Stimulated activated CD8-positive, alpha-beta memory T cell treated with anti-CD3 and anti-CD28 coated beads, Interleukin-2, amount 100 ng/mL, for 1 hour (primary cell): ENCODE measurements at places on chromosomes 5 and 9.

DNA sequence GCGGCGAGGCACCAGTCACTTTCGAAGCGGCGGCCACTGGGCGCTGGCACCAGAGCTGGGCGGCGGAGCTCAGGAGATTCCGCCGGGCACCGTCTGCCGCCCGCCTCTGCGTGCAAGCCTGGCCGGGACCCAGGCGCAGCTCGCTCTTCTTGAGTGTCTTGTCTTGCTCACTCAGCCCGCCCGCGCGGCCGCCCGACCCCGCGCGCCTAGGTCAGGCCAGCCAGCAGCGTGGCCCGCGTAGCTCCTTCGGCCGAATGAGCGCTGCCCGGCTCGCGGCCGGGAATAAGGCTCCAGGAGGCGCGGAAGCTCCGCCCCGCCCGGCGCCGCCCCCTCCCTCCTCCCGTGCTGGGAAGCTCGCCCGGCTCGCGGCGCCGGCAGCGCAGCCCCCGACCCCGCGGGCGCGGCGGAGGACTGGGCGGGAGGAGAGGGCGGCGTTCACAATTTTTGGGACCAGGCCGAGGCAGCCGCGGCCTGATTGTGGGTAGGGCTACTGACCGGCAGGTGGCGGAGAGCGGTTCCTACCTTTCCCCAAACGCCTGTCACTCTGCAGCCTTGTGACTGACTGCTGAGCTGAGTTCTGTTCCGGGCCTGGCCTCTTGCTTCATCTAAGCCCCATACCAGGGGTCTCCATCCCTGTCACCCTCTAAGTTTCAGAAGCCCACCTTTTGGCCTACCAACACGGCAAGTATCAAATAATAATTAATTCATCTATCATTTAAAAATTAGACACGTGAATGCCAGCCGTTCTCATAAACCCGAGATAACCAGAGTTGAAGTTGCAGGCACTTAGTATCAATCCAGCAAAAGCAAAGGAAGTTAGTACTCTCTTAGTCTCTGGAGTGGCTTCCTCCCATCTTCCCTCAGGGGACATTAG lies at the start of gene HBEGF:
HBEGF (minus strand) TSS at position 256 of the 874 bp plus-strand sequence. CDS start 275 bp downstream, outside the sequence.
- no peak for DNase-seq

GRCh38 chr5:446883-447263 lies 3.9 kb downstream of the EXOC3 start:
- DNase-seq: no peak

DNA sequence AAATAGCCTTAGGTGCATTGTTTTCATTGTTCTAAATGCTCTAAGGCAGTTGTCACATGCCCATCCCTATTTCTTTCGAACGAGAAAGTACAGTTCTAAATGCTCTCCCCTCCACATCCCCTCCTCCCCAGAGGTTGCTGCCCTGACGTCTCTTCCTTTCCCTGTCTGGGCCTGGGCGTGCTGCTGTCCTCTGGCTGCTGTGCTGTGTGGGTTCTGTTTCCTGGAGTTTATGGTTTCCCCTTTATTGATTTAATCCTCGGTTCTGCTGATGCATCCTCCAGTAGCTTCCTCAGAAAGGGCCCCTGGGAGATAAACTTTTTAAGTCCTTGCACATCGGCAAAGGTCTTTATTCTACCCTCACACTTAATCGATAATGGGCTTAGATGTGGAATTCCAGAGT lies 48.8 kb downstream of the MVB12B start:
- DNase-seq: no peak

DNA sequence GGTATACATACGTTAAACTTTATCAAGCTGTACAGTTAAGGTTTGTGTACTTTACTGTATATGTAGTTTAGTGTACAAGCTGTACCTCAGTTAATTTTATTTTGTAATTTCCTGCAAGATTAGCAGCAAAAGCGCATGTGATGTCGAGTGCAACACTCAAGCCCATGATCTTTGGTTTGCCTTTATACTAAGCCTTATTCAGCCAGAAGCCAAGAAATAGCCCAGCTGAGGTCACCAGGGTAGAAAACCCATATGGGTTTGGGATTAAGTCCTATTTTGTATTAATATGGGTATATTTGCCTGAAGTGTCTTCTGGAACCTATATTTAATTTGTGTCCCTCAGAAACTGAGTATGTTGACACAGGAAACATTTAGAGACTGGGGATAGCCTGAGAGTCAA lies 59.3 kb downstream of the ZFAND5 start:
- no peak for DNase-seq

- no peak for DNase-seq
These were observed 124.9 kb downstream of the SLC12A2 start for GRCh38 chr5:128208436-128208835.

GRCh38 chr5:115785381-115786065 lies 30.9 kb downstream of the CDO1 start:
- DNase-seq: no peak

DNA sequence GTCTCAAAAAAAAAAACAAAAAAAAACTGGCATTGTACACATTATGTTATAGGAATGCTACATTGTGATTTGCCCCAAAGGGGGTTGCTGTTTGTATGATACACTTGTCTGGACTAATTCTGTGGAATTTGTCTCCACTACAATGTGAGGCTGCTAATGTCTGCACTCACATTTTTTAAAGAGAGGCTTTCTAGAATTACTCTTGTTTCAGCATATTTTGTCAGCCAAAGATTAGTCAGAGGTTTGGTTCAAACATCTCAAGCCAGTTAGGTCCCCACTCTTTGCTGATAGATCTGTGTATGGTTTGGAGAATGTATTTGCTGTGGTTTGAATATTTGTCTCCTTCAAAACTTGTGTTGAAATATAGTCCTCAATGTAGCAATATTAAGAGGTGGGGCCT lies 59.3 kb upstream of the ZNF169 start:
- DNase-seq: no peak

DNA sequence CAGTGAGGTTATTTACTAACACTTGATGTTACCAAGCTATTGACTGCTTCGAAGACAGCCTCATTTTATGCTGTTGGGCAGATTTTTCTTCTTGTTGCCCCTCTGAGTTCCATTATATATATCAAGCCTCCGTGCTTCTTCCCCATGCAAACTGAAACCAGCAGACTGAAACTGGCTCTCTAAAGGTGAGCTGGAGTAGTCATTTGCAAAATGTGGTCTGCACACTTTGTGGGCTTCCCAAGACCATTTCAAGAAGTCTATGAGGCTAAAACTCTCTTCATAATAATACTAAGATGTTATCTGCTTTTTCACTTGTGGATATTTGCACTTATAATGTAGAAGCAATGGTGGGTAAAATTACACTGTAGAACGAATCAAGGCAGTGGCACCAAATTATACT lies 13.9 kb downstream of the SLC36A1 start:
- DNase-seq: no peak

- no peak for DNase-seq
These were observed 11.1 kb downstream of the TTC39B start for GRCh38 chr9:15295761-15296405.

DNA sequence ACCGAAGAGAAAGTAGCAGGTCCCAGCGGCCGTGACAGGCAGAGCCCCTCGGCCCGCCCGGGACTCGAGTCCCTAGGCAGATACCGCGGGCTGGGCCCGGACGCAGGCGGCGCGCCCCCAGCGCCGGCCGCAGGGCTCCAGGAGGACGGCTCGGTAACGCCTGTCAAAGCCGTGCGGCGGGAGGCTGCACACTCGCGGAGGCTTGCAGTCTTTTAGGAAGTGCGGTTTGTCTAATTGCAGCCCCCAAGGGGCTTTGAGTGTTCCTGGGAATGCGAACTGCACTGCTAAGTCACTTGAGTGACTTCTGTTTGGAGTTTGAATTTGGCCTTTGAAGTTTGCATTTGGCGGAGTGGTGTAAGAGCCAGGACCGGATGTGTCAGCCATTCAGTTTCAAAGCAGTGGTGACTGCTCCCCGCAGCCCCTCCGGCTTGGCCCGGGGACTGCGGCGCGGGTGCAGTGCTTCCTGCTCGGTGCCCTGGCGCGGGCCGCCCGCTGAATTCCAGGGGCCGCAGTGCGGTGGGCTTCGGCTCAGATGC lies 1.3 kb downstream of the MAP3K1 start:
- peak; percentile 22 for DNase-seq

DNA sequence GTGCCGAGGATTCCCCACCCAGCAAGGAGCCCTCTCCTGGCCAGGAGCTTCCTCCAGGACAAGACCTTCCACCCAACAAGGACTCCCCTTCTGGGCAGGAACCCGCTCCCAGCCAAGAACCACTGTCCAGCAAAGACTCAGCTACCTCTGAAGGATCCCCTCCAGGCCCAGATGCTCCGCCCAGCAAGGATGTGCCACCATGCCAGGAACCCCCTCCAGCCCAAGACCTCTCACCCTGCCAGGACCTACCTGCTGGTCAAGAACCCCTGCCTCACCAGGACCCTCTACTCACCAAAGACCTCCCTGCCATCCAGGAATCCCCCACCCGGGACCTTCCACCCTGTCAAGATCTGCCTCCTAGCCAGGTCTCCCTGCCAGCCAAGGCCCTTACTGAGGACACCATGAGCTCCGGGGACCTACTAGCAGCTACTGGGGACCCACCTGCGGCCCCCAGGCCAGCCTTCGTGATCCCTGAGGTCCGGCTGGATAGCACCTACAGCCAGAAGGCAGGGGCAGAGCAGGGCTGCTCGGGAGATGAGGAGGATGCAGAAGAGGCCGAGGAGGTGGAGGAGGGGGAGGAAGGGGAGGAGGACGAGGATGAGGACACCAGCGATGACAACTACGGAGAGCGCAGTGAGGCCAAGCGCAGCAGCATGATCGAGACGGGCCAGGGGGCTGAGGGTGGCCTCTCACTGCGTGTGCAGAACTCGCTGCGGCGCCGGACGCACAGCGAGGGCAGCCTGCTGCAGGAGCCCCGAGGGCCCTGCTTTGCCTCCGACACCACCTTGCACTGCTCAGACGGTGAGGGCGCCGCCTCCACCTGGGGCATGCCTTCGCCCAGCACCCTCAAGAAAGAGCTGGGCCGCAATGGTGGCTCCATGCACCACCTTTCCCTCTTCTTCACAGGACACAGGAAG lies 120.2 kb downstream of the RGS3 start:
- no peak for DNase-seq

GRCh38 chr5:142545650-142546322 lies 140.1 kb downstream of the FGF1 start:
- no peak for DNase-seq

GRCh38 chr5:133821311-133821741 lies 147.1 kb downstream of the C5orf15 start:
- DNase-seq: no peak

DNA sequence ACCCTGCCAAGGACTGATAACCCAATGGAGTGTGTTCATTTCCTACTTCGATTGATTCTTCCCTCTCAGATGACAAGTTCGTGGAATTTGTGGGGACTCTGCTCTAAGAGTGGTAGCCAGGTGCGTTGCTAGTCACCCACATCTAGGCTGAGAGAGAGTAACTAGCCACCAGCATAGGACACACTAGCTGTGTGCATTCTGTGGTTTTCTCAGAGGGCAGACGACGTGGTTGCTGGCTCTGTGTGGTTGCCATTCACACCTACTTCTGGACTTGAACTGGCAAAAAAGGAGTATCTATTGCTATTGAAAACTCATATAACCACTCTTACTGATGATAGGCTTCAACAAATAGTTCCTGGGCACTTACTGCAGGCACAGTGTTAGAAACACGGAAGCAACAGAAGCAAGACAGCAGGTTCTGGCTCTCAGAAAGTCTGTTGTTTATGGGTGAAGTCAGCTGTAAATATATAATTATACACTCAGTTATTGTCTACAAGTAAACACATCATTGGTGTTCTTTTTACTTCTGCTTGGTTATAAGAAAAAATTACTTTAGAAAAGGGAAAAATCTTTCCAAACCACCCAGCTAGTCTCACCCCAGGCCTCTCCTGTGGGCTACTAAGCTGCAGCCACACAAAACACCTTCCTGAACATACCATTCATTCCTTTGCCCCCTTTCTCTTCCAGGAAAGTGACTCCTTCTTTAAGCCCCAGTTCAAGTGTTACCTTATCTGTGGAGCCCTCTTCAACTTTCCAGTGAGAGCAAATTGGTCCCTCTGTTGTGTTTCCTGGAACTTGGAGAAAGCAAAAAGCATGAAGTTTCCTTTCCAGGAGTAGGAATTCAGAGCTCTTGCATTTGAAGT lies 151.1 kb upstream of the HAPLN1 start:
- DNase-seq: no peak

- no peak for DNase-seq
These were observed 193.2 kb downstream of the ADAMTSL1 start for GRCh38 chr9:18666986-18667772.

DNA sequence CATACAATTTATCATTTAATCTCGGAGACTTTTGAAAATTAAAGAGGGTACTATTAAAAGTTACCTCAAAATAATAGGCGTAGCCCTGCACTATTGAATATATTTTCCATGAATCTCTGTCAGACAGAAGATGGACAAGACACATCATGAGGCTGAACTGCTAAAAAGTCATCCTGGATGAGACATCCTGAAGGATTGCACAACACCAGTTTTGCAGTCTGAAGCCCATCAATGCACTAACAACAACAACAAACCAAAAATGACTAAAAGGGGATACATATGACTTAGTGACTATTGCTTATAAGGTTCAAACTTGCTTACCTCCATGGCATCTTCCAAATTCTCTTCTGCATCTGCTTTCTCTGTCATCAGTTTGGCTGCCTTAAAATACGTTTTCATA lies 15.7 kb downstream of the LMBRD2 start:
- DNase-seq: no peak

DNA sequence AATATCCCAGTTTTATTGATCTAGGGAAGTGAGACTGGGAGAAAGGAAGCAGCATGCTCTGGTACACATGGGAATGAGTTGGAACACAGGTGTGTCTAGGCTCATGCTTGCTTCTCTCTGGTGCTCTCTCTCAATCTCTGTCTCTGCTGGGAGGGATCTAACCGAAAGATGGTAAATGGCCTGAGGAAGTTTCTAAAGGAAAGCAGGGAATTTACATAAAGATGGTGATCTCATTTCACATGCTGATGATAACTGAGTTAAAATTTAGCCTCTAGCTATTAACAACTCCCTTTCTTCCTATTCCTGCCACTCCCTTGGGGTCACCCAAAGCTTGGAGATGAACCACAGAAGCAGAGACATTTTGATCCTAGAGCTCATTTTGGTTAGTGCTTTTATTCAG lies 436.2 kb downstream of the SH3GL2 start:
- DNase-seq: no peak

DNA sequence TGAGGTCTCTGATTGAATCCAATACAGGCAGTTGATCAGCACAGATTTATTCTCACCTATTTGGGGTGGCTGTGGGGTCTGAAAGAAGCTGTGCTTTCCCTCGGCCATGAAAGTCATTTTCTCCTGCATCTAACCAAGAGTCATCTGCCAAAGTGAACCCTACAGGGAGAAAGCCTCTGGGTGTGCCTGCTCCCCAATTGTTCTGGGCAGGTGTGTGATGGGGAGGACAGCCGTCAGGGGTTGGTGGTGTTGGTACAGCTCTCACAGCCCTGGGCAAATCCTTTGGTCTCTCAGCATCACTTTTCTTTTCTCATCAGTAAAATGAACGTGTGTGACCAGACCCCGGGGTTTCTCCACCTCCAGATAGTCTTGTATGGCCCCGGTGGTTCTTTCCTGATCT lies 2.5 kb downstream of the PHF2 start:
- no peak for DNase-seq

GRCh38 chr5:26645659-26646058 lies 392.7 kb downstream of the CDH9 start:
- DNase-seq: no peak

- no peak for DNase-seq
These were observed 9.8 kb downstream of the SUB1 start for GRCh38 chr5:32595118-32595517.

- DNase-seq: no peak
These were observed 5.7 kb downstream of the LHX2 start for GRCh38 chr9:124017051-124017928.

- DNase-seq: no peak
These were observed 205.8 kb downstream of the DEPDC1B start for GRCh38 chr5:60494144-60494543.

GRCh38 chr9:8158574-8158973 lies 359.0 kb upstream of the DMAC1 start:
- no peak for DNase-seq
